ENCODE measurements at places on chromosomes 1 and 21.

- peak; percentile 65 for DNase-seq
Measured at GRCh38 chr1:40315239-40315794, 1.8 kb downstream of the COL9A2 start.

- no peak for DNase-seq
Measured at GRCh38 chr1:66250478-66250877, 283.5 kb upstream of the SGIP1 start.

- DNase-seq = no peak
Measured at GRCh38 chr1:59186656-59187055, 110.2 kb upstream of the FGGY start.

DNA sequence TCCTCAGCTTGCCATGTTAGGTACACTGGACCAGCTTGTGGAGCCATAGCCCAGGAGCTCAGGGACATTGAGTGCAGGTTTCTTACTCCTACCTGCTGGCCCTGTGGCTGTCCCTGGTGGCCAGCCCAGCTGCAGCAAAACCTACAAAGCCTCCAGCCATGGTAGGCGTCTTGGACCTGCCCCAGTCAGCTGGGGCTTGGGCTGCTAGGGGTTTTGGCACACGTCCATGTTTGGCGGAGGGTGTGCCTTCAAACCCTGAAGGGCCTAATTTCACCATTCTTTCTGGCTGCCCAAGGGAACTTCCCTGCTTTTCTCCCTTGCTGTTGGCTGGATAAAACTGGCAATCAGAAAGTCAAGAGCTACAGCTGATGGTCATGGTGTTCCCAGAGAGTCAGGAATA is 25.4 kb downstream of the HMGCS2 start:
- no peak for DNase-seq

GRCh38 chr1:39490596-39491145 is 765 bp upstream of the BMP8A start:
- DNase-seq = no peak

DNA sequence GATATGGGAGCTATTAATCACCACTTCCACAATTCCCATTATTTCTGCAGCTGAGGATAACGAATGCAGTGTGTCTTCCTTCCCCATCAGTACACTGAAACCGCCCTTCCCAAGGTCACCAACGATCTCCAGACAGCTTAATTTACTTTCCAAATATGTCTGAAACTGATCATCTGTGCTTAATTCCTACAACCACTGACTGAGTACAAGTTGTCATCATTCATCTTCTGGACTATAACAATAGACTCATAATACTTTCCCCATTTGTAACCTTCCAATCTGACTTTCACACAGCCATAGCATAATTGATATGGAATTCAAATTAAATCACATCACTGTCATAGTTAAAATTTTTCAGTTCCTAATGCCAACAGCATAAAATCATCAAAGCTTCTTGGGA is 17.4 kb downstream of the DNM3 start:
- DNase-seq = no peak

- DNase-seq = no peak
Measured at GRCh38 chr1:171727778-171728177, 14.1 kb downstream of the VAMP4 start.

- no peak for DNase-seq
Measured at GRCh38 chr1:234484218-234484617, 5.2 kb upstream of the TARBP1 start.

DNA sequence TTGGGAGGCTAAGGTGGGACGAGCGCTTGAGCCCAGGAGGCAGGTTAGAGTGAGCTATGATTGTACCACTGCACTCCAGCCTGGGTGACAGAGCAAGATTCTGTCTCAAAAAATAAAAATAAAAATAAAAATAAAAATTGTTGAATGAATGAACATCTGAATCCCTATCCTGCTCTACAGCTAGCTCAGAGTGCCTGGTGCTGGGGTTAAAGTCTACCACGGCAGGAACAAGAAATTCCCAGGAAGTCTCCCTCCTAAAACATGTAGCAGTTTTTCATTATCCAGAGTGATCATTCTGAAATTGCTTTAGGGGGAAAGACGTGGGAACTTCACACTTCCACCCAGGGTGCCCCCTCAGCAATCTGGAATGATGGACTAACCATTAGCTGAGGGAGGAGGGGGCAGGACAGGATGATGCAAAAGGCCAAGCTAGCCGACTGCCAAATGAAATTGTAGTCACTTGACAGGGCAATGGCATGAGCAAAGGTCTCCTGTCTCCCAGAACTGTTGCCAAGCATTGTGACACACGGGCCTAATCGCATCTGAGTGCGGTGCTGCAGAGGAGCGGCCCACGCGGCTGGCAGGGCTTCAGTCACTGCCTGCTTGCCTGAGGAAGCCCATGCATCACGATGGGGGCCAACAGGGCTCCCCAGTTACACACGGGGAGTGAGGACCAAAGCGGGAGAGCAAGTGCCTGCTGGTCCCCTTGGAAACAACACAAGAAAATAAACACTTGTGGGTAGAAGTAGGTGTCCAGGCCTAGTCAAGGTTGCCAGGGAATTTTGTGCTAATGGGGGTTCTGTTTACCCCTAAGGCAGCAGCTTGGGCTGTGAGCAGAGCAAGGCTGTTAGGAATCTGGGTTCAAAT is 85.7 kb downstream of the NENF start:
- DNase-seq = no peak

- no peak for DNase-seq
Measured at GRCh38 chr1:171212607-171213351, 27.7 kb downstream of the FMO2 start.

DNA sequence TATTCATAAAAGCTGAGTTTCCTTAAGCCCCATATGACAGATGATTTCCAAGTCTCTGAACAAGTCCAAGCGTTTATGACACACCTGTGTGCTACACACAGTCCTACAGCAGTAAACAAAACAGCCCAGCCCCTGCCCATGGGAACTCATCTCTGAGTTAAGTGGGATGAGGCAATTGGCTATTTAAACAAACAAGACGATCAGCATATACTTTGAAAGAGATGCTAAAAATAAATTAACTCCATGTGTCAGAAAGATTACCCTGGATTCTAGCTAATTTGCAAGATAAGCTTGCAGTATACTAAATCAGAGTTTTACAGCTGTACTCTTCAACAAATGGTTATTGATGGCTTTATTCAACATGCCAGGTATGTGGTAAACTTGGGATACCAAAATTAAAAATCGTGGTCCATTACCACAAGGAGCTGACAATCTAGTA is 7.0 kb downstream of the PSMG1 start:
- DNase-seq = no peak
